HuH-7 (cell line): ENCODE measurements at places on chromosomes 7 and 10.

GRCh38 chr7:1297017-1297960, 64.6 kb downstream of the UNCX start:
- no peak for DNase-seq

GRCh38 chr10:35331894-35332640, 4.2 kb upstream of the CCNY start:
- DNase-seq = no peak

- peak; percentile 75 for DNase-seq
These were observed 16.9 kb upstream of the PALD1 start for GRCh38 chr10:70461397-70462348.

DNA sequence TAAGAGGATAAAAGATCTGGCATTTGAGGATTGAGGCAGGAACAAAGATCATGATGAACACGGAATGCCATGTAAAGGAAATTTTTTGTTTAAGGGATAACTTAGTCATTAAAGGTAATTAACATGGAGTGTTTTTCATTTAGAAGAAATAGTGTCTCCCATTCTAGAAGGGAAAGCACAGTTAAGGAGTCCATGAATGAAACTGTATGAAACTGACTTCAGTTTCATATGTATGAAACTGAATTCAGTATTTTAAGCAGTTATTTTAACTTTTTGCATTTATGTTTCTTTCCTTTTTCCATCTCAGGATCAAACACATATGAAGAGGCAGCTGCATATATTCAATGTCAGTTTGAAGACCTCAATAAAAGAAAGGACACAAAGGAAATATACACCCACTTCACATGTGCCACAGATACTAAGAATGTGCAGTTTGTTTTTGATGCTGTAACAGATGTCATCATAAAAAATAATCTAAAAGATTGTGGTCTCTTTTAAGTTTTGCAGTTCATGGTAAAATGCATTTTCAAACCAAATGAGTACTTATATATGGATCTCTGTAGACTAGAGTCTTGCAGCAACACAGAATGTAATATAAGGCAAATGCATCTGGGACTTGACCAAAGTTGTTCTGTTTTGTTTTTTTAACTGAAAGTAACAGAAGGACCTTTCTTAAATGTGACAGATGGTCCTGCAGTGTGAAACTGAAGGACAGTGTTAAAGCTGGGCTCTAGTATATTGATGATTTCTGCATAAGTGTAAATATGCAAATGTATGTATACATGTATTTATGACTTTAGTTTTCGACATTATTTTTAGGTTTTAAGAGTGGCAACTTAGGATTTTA, 82.6 kb downstream of the GNAI1 start:
- DNase-seq = no peak

GRCh38 chr7:81924494-81924893, 154.6 kb upstream of the HGF start:
- no peak for DNase-seq

- DNase-seq = no peak
These were observed 98.5 kb upstream of the NPS start for GRCh38 chr10:127450644-127451043.

DNA sequence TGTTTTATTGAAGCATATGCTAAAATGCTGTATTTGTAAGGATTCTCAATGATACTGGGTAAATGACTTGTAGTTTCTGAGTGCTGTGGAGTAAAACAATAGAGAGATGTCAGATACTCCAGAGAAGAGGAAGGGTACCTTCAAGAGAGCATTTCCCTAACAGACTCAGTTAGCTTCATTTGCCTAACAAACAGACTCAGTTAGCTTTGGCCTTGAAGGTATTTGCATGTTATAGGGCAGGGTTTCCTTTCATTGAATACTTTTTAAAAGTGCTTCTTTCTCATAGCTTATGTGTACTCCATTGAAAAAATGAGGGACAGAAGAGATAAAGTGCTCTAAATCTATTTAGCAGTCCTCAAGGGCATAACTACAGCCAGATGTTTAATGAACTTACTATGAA, 101.8 kb downstream of the CHN2 start:
- no peak for DNase-seq

DNA sequence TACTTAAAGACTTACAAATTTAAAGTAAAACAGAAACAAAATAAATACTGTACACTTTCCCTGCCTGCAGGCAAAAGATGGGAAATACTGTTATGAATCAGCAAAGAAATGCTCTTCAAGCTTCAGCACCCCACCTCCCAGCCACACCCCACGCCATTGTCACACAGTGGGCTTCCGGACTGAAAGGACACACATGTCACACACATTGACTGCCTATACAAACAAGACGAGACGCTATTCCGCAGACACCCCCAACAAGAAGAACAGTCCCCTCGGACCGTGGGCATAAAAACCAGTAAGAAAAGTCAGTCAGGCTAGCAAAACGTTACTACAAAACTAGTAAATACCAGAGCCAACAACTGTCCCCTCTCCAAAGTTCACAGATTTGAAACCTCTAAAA, 22.2 kb upstream of the PARP12 start:
- no peak for DNase-seq

DNA sequence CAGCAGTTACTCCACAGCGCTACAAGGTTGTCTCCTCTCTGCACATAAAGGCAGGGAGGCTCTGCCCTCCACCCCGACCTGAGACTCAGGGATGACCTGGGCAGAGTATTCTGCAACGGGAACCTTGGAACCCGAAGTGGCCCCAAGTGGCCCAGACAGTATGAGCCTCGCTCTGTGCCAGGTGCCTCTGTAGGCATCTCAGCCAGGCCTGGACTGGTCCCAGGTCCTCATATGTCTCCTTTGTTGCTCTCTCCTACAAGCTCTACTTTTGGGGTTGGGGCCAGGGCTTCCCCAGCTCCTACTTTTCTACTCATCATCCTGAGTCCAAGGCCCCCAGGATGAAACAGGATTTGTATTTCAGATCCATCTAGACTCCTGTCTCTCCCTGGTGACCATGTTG, 241.5 kb upstream of the PRSS1 start:
- no peak for DNase-seq

- DNase-seq = peak; percentile 57
These were observed at the start of gene NT5C3A for GRCh38 chr7:33062023-33062781. NT5C3A (minus strand) TSS chr7:33062776; CDS start chr7:33062705, 71 bp downstream.

DNA sequence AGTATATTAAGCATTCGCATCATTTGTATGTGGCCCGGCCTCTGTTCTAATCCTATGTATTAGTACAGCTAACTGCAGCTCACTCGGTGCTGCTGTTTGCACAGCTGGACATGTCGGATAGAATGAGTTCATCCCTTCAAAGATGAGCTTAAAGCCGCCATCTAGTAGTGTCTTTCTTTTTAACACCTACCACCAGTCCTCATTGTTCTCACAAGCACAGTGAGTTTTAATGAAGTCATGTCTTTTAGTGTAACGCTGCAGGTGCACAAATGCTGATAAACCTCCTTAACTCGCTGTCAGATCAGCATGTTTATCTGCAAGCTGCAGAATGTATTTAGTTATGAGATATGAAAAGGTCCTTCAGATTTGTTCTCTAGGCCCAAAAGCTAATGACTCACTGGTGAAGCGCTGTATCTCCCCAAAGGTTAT, 247.5 kb downstream of the MTERF1 start:
- no peak for DNase-seq

DNA sequence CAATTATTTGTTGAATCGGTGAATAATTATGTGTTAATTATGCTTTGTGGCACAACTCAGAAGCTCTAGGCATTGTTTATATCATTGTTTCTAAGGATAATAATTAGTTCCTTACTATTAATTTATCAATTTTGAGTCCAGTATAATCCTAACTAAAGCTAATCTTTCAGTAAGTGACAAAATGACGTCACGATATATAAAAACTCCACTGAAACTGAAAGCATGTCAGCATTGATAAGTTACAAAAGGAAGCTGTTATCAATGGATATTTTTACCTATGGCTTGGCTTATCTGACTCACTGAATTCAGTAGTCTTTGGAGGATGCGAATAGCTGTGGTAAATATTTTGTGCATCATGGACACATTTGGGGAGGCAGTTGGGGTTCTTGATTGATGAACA, 793.1 kb downstream of the NXPH1 start:
- DNase-seq = no peak

DNA sequence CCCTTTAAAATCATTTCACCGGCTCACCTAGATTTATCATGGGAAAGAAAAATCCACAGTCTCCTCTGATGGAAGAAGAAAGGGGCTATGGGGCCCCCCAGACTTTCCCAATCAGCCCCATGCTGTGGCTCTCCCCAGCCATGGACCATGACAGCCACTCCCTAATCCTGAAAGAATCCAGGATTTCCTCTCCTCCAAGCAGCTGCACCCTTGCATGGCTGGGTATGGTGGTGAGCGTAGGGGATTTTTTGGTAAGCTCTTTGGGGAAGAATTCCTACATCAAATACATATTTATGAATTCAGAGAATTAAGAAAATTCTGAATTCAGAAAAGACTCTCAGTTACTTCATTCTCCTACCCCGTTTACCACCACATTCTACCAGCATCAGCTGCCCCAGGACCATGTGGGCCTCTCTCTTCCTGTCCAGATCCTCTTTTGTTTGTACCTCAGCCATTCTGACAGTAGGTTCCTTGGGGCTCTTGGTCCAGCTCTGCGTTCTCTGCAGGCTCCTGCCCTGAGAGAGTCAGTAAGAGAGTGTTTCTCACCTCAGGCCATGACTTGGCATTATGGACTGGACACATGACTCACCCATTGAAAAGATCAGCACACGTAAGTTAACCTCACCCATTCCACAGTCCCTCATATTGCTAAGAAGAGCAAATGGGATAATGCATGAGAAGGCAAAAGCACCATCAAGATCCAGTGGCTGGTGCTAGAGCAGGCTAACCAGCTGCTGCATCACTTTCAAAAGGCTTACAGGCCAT, 337.8 kb downstream of the ELMO1 start:
- no peak for DNase-seq

DNA sequence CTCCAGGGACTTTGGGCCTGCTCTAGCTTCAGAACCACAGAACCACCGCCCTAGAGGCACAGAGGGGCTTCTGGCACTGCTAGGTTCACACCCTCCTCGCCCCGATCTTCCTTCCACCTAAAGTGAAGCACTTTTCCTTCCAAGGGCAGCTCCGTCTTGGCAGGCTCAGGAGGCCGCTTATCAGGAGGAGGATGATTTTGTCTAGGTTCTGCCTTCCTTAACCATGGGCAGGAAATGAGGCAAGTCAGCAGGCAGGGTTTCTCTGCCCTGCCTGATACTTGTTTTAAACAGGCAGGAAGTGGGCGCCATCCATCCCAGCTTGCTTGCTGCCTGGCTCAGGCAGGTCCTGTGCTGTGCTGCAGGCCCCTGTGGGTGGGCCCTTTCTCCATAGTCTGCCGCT, 8.3 kb upstream of the ATP6V0E2 start:
- DNase-seq = no peak

DNA sequence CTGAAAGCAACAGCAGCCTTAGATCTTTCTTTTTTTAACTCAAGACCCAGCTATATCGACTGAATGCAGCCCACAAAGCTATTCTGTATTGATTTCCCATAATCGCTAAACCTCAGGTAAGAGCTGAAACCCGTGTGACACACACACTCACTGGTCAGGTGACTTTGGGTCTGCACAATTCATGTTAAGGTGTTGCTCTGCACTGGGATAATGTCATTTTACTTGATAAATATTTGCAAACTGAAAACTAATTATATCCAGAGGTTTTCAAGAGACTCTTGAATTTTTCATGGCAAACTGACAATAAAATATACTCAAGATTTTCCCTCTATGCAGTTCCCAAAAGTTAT, 33.1 kb downstream of the SCRN1 start:
- no peak for DNase-seq

DNA sequence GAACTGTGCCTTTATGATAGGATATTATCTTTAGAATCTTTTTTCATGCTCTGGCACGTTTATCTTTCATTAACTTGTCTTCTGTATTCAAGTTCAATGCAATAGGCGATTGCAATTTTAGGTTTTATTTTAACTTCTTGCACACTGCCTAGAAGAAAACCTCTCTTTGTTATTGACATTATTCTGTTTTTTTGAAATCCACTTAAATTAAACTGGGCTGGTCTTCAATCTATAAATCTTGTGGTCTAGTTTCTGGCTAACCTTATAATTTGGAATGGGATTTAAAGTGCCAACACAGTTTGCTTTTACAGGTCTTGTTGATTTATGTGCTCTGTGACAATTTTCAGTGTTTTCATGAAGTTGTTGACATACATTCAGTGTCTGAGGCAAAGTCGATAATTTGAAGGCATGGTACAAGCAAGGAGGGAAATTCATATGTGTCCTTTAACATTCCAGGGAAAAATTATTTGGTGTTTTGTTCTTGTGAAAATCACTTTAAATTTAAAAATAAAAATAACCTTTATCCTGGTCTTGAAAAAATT, 240.9 kb downstream of the KIAA1217 start:
- DNase-seq = no peak

GRCh38 chr10:114402233-114402632, 2.1 kb downstream of the AFAP1L2 start:
- no peak for DNase-seq

GRCh38 chr10:103663802-103664201, 170.3 kb downstream of the NEURL1 start:
- DNase-seq = no peak

GRCh38 chr7:158452331-158452730, 135.3 kb downstream of the PTPRN2 start:
- DNase-seq = no peak

DNA sequence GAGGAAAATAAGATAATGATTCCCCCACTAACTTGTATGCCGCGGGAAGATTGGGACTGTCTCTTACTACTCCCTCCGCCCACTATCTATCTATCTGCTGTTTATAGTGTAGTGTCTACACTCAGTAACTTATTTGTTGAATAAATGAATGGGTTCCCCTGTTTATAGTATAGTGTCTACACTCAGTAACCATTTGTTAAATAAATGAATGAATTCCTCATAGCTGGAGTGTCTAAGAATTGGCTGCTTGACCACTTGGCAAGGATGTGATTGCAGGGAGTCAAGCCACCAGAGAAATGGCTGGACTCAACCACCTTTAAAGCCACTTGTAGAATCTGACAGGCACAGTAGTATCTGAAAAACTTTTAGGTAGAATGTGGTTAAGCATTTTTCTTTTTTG, 147.1 kb downstream of the TRIL start:
- no peak for DNase-seq

DNA sequence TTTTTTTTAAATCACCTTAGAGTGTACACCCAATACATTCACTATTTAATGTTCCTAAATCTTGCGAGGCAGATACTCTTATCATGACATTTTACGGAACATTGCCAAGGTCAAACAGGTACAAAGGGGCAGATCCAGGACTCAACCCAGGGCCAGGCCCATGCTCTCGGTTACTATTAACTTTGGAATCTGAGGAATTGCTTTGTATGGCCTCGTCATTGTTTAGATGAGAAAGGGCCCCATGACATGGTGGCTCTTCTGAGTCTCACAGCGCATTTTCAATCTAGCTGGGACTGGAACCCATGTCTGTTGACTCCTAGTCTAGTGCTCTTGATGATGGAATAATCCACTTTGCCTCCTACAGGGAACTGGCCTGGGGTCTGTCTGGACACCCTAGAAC, 59.1 kb downstream of the GATA3 start:
- DNase-seq = no peak

DNA sequence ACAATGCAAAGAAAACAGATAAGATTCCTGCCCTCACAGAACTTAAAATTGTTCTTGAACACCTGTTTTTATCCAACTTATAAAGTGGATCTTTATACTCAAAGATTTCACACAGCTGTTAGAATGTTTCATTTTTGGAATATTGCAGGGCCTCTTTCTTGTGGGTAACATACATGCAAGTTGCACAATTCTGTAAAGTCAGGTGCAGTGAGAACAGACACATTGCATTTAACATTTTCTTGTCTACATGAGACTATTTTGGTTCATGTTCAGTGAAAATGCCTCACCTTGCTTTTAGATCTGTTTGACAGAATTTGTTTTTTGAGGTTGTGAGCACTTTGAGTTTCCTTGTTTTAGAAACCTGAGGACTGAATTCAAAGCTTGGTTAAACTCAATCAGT, 707.8 kb downstream of the SUGCT start:
- DNase-seq = no peak

- no peak for DNase-seq
These were observed 152.6 kb downstream of the JMJD1C start for GRCh38 chr10:63313066-63313717.
